ENCODE measurements at places on chromosomes 3 and 15.

DNA sequence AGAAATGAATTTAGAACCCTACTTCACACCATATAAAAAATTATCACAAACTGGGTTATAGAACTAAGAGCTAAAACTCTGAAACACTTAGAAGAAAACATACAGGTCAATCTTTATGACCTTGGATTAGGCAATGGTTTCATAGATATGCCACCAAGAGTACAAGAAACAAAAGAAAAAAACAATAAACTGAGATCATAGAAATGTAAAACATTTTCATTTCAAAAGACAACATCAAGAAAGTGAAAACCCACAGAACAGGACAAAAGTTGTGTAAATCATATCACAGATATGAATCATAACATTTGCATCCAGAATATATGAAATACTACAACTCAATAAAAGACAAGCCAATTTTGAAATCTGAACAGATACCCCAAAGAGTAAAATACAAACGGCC lies 72.4 kb downstream of the TBL1XR1 start:
- no peak for DNase-seq

DNA sequence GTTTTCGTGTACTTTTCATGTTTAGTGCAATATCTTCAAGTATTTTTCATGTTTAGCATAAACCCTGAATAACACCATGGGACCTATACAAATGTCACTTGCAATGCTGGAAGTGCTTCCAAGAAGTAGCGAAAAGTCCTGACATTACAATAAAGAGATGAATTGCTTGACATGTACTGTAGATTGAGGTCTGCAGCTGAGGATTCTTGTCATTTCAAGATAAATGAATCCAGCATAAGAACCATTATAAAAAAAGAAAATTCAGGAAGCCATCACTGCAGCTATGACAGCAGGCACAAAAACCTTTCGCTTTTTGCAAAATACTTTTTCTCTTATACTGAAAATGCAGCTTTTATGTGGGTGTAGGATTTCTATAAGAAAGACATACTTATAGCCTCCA lies 37.4 kb downstream of the IFT57 start:
- DNase-seq: no peak

GRCh38 chr15:99250001-99250400 lies 620 bp upstream of the TTC23 start:
- DNase-seq: no peak

GRCh38 chr15:67495585-67495984 lies 25.3 kb upstream of the C15orf61 start:
- DNase-seq: no peak

- DNase-seq: no peak
Measured at GRCh38 chr3:4478261-4478660, 11.2 kb upstream of the SUMF1 start.

- no peak for DNase-seq
Measured at GRCh38 chr3:119585208-119585607, 5.9 kb downstream of the ADPRH start.

GRCh38 chr15:59137566-59137965 lies 32.6 kb downstream of the CCNB2 start:
- DNase-seq: no peak

- DNase-seq: no peak
Measured at GRCh38 chr15:79003301-79003700, 58.5 kb upstream of the CTSH start.

- DNase-seq: no peak
Measured at GRCh38 chr3:96833301-96833700, 18.9 kb downstream of the EPHA6 start.

GRCh38 chr3:42500091-42500490 lies 2.4 kb upstream of the VIPR1 start:
- DNase-seq: no peak

DNA sequence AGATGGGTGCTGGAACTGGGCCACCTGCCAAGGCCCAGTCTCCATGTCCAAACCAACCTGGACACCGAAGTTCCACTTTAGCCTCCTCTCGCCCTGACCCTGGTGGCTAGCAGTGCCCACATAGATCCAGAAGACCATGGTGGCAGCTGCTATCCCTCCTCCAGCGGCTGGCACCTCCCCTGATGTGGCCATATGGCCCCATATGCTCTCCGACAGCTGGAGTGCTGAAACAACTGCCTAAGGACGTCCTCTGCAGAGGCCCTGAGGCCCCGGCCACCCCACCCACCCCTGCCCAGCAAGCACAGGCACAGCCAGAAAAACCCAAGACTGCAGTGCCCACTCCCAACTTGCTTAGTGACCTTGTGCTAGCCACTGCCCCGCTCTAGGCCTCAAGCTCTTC lies 182.3 kb upstream of the LINGO1 start:
- no peak for DNase-seq

- DNase-seq: no peak
Measured at GRCh38 chr3:20846066-20846465, 660.1 kb upstream of the SGO1 start.

DNA sequence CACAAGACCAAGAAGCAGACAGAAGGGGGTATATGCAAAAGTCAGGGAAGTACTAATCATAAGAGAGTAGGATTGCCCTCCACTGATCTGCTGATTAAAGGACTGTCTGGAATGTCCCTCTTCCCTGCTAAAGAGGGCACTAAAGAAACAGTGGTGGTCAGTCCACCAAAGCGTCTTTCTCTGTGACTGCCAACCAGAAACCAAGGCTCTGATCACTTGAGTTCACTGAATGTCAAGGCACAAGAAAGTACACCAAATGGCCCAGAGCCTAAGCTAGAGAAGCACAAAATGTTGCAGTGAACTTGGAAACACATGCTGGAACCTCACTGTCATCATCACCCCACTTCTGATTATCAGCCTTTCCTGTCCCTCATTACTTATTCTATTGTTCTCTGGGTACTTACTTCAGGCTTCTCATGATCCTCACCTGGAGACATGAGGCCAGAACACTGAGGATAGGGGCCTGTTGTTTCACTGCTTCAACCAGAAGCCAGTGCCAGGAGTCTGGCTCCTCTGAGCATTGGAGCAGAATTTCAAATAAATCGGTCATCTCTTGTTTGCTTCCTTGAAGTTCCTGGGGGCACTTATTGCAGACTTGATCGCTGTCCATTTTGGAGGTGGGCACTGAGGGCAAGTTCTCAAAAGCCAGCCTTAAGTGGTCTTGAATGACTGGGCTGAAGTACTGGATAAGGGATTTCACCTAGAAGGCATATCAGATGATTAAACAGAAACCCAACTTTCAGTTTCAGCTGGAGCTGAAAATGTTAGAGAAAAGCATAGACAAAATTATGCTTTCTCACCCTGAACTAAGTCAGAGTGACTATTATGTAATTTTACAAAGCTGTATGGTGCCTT lies 58.9 kb downstream of the EIF3J start:
- no peak for DNase-seq

GRCh38 chr15:65551183-65551582 lies 20.9 kb downstream of the HACD3 start:
- DNase-seq: no peak

All from activated T-cell treated with anti-CD3 and anti-CD28 coated beads for 24 hours (primary cell).